ENCODE measurements at places on chromosomes 7 and 10.

DNA sequence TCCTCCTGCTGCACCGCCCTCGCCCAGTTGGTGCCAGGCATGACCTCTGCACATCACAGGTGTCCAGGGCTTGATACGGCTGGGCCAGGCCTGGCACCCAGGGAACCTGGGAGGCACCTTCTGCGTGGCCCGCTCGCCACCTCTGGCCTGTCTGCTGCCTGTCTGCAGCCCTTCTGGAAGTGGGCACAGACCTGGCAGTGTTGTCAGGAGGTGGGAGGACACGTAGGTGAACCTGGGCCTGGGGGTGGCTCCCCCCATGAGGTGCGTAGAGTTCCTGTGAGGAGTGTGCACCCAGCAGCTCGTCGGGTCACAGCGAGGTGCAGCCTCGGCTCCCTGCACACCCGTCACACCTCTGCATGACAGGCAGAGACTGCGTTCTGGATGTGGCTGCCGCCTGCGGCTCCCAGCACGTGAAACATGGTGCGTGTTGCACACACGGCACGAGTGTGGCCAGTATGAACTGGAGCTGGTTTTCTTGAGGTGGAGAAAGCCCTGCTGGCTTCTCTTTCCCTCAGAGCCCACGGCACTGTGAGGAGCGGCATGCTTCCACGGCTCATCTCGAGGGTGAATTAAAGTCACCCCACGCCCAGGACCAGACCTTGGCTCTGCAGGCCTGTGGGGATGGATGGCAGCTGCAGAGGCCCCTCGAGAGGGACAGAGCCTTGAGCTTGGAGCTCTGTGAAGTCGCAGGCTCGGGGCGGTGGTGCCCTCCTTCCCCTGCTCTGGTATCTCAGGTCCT lies 24.8 kb downstream of the INPP5A start:
- no peak for DNase-seq

DNA sequence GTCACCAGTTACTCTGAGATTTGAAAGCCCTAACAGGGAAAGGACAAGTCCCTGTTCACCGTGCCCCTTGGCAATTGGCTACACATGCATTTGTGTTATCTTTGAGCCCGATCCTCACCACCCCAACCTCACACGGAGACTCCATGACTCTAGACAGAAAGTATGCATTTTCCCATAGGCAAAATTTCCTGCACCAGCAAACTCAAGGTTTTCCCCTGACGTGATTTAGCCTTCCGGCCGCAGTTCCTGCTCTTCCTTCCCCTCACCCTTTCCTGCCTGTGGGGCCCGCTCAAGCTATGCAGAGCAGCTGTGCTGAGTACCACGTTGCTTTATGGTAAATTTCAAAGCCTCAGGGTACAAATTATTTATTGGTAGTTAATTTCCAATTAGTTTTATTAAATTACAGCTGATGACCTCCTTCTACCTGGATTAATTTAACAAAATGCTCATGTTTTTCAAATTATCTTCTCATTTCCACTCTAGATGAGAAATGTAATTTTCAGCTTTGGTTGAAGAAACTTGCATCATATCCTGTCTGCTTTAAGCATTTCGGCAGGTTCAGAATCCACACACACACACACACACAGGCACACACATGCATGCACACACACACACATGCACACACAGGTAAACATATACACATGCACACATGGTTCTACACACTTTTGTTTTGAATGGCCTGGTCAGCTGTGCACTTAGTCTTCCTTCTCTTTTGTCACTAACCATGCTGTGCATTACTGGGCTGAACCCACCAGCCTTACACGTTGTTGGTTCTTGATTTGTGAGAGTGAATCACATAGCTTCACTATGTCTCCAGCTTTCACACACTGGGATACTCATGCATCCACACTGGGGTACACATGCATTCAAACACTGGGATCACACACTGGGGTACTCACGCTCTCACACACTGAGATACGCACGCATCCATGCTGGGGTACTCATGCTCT lies 283.1 kb upstream of the PITRM1 start:
- DNase-seq, result no peak

DNA sequence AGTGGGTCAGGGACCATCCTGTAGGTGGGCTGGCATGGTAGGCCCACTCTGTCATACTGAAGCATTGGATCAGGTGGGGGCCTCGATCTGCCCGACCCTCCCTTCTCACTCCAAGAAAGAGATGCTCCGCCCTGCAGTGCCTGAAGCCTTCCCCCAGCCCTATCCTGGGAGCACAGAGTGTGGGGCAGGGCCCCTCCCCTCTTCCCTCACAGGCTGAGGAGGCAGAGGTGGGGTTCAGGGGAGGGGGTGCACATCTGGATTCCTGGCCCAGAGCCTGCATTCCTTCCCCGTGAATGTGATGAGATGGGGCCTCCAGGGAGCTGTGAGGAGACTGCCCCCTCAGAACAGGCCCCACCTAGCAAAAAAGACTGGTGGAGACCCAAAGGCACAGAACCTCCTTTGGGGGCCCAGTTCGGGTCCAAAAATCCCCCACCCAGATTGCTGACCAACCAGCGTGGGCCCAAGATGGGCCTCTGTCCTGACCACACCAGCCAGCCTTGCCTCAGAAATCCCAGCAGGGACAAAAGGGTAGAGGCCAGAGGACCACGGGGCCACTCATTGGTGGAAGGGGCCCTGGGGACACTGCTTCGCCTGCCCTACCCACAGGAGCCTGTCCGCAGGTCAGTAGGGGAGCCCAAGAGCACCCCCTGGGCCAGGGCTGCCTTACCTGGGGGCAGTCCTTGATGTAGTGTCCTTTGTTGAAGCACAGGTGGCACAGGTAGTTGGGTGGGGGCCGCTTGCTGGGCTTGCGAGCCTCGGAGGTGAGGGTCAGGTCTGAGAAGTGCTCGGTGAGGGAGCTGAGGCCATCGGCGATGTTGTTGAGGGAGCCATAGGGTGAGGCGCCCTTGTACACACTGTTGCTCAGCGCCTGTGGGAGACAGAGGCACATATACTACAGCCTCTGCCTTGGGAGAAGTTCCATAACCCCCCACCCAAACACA lies 13.3 kb downstream of the ZCCHC24 start:
- DNase-seq, result no peak

- no peak for DNase-seq
These were observed 194.3 kb upstream of the FERD3L start for GRCh38 chr7:19339512-19339911.

DNA sequence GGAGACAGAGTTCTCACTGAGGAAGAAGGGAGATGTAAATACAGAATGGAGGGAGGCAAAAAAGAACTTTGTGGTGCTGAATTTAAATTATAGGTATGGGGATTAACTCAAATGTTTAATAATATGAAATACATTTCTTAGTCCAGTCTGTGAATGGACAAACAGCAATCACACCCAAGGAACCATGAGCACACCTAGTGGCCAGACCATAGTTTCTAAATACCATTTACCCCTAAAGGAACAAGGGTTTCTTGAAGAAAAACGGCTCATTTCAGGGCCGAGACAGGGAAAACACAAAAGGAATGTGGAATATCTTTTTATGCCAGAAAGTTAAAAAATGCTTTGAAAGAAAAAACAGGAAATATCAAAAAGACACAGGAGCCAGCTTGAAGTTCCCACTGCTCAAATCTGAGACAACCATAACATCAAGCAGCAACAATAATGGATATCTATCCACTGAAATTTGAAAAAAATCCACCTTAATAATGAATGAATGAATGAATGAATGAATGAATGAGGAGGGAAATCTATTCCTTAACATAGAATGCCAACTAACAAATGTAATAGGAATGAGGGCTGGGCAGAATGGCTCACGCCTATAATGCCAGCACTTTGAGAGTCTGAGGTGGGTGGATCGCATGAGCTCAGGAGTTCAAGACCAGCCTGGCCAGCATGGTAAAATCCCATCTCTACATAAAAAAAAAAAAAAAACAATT lies 8.6 kb downstream of the IPMK start:
- no peak for DNase-seq

- no peak for DNase-seq
These were observed 233.6 kb downstream of the GLRX3 start for GRCh38 chr10:130369645-130370381.

DNA sequence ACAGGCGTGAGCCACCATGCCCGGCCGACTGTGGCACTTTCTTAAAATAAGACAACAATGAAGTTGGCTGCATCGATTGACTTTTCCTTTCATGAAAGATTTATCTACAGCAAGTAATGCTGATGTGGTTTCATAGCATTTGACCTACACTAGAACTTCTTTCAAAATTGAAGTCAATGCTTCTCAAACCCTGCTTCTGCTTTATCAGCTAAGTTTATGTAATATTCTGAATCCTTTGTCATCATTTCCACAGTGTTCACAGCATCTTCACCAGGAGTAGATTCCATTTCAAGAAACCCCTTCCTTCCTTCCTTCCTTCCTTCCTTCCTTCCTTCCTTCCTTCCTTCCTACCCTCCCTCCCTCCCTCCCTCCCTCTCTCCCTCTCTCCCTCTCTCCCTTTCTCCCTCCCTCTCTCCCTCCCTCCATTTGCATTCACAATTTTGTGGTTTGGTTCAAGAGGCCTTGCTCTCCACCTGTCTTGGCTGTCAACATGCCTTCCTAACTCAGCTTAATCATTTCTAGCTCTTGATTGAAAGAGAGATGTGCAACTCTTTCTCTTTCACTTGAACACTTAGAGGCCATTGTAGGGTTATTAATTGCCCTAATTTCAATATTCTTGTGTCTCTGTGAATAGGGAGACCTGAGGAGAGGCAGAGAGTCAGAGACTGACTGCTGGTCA lies 52.1 kb downstream of the HDAC9 start:
- no peak for DNase-seq
